ENCODE measurements at places on chromosomes 3 and 15.

- DNase-seq, result no peak
Measured at GRCh38 chr15:50049871-50050270, 69.2 kb downstream of the ATP8B4 start.

GRCh38 chr3:118740722-118741290, 293.8 kb downstream of the IGSF11 start:
- no peak for DNase-seq

DNA sequence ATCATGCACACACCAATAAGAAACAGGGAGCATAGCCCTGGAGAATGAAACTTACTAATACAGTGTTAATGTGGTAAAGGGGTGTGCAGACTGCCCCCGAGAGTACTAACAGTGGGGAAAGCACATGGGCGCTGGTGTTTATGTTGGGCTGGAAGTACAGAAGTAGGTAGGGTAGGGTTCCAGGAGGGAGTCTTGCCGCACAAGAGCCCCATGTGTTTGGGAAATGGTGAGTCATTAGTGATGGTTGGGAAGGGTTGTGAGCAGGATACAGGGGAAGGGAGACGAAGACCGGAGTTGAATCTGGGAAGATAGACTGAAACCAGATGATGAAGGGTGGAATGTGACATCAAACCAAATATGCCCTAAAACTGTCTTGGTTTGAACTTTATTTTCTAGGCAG, 117.1 kb downstream of the THSD4 start:
- DNase-seq, result no peak

DNA sequence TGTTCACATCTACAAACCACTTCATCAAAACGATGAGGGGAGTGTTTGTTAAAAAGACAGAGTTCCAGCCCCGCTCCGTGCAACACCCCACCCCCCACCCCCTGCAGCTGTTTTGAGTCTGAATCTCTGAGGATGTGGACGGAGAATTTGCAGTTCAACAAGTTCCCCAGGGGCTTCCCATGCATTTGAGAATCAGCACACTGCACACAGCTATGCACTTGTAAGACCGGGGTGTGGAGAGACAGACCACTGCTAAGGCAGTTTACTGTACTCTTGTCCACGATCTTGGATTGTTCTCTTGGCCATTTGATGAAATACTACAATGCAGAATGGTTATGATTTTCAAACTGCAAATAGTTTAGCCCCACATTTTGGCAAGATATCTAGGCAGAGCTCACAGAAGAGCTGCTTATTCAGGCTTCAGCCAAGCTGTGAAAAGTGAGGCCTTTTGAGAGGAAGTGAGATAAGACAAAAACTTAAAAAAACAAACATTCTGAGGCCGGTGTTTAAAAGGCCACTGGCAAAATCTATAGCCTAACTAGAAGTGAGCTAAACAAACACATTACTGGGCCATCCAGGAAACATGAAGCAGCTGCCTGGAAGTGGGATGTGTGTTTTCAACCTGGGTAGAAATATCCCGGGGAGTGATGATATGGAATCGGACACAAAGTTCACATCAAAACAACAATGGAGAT, 308.2 kb upstream of the ADAMTS9 start:
- no peak for DNase-seq

DNA sequence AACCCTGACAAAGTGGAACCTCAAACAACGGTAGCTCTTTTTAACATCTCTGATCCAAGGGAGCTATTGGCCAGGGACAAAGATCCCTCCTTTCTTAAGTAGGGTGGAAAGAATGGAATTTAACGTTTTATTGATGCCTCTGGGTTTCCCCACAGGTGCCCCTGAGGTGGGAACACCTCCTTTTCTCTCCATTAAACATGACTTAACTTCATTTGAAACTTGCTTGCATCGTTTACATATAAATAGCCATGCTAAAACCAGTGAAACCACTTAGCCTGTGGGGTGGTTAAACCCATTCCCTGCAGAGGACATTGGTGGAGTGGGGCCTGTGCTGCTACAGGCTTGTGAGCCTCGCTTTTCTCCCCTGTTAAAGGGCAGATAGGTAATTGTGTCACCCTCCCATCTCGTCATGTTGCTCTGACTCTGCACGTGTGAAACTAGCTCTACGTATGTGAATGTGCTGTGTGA, 9.7 kb downstream of the CGNL1 start:
- DNase-seq, result no peak

DNA sequence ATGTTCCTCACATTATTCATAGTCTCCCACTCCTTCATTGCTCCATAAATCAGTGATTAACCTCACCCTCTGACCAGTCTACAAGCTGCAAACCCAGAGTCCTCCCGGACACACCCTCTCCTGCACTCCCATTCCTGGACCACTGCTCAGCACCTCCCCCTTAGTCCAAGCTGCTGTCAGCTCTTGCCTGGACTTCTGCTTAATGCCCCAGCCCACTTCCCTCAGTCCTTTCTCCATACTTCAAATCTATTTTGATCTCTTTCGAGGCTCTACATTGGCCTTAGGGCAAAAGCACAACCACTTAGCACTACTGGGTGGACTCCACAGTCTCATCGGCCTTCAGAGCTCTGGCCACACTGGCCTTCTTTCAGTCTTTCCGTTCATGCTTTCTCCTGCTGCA, 79.4 kb upstream of the FAM98B start:
- DNase-seq, result no peak

Data from stimulated activated effector memory CD8-positive, alpha-beta T cell treated with anti-CD3 and anti-CD28 coated beads, Interleukin-12 subunit alpha, Interleukin-12 subunit beta, amount 100 ng/mL, for 72 hours (primary cell).